ENCODE measurements at places on chromosomes 16 and 17.

GRCh38 chr16:873889-874288 lies 73.4 kb upstream of the GNG13 start:
- DNase-seq, result no peak

- no peak for DNase-seq
Observed at GRCh38 chr17:56593646-56594319, at the start of gene NOG. Gene NOG, plus strand, starts transcription at chr17:56593699. Its CDS starts 525 bp downstream, at chr17:56594224.

GRCh38 chr17:51855806-51856205 lies 302.7 kb downstream of the CA10 start:
- DNase-seq, result no peak

DNA sequence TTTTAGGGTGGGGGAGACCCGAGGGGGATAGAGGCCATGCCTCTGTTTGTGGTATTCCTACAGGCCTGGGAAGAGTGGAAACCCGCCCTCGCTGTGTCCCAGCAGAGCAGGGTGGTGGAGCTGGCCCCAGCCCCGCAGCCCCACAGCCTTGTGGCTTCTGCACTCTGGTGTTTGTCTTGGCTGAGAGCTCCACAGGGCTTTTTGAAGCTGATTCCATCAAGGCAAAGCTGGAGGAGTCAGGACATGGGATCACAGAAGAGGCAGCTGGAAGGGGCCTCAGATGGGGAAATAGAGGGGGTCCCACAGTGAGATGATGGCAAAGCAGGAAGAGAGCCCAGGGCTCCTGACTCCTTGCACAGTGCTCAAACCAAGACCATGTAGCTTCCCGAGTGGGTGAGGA lies 5.0 kb upstream of the WFIKKN2 start:
- no peak for DNase-seq

- no peak for DNase-seq
Observed at GRCh38 chr16:46482895-46483294, 138.3 kb downstream of the SHCBP1 start.

- no peak for DNase-seq
Observed at GRCh38 chr16:4301968-4302367, 13.9 kb upstream of the GLIS2 start.

GRCh38 chr17:41967141-41967920 lies 736 bp downstream of the CNP start:
- no peak for DNase-seq

DNA sequence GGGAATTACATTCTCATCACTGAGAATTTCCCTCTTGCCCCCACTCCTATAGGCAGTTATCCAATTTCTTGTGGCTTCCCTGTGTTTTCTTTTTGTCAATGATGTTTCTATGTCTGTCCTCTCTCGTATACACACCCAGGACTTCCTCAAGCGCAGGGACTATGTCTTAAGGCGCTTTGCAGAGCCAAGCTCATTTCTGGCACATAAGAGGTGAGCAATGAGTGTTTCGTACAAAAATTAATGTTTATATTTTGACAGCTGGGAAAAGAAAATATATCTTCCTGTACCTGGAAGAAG lies 947 bp downstream of the DDX42 start:
- no peak for DNase-seq

DNA sequence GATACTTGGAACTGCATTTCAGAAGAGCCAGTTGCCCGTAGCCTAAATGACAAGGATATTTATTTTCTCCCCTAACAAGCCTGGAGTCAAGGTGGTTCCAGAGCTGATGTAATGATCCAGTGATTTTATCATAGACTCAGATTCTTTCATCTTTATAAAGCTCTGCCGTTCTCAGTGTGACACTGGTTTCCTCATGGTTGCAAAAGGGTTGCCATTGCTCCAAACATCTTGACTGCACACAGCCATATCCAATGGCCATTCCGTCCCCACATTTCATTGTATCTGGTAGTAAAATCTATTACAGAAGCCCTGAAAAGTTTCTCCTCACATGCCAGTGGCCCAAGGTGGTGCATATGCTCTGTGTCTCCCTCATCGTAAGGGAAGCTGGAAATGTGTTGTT lies 63.1 kb upstream of the SDK2 start:
- no peak for DNase-seq

GRCh38 chr16:23968176-23968575 lies 132.4 kb downstream of the PRKCB start:
- no peak for DNase-seq

Measured in SW 1271 (cell line).